CD4-positive, alpha-beta T cell treated with Interleukin-6 for 4 hours (primary cell): ENCODE measurements at places on chromosomes 16 and 17.

GRCh38 chr17:55883149-55883548 lies 132.3 kb downstream of the PCTP start:
- DNase-seq, result no peak

- no peak for DNase-seq
Observed at GRCh38 chr16:83520596-83520995, 287.2 kb upstream of the HSBP1 start.

GRCh38 chr17:10144982-10145381 lies 53.4 kb downstream of the GAS7 start:
- DNase-seq, result peak; percentile 27

DNA sequence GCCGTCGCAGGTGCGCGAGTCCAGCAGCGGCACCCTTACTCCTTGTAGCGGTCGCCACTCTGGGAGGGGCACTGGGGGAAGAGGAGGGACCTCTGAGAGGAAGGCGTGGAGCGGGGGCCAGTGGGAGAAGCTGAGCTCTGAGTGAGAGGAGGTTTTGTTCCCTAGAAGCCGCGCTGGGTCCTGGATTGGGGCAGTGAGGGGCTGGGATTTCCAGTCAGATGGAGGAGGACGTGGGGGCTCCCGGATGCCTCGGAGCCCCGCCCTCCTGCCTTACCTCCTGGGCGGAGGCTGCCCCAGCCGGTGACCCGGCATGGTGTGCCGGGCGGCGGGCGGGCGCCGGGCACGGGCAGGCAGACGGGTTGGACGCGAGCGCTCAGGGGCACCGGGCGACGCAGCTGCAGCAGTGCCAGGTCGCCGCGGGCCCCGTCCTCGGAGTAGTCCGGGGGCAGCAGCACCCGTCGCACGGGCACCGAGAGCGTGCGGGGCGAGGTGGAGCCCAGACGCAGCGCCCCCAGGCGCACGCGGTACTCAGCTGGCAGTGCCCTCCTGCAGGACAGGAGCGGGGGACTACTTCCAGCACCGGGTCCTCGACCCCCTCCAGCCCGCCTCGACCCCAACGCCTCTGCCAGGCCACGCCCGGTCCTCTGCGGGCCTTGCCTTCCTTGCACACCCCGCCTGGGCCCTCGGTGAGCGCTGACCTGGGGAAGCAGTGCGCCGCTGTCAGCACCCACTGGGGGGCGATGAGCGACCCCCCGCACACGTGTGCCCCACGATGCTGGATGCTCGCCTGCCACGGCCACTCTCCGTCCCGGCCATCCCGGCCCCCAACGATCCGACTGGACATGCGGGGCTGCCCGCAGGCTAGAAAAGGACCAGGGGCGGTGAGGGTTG lies 2.0 kb downstream of the PRSS33 start:
- peak; percentile 55 for DNase-seq

- DNase-seq, result no peak
Observed at GRCh38 chr17:19248151-19248927, 11.2 kb downstream of the EPN2 start.

DNA sequence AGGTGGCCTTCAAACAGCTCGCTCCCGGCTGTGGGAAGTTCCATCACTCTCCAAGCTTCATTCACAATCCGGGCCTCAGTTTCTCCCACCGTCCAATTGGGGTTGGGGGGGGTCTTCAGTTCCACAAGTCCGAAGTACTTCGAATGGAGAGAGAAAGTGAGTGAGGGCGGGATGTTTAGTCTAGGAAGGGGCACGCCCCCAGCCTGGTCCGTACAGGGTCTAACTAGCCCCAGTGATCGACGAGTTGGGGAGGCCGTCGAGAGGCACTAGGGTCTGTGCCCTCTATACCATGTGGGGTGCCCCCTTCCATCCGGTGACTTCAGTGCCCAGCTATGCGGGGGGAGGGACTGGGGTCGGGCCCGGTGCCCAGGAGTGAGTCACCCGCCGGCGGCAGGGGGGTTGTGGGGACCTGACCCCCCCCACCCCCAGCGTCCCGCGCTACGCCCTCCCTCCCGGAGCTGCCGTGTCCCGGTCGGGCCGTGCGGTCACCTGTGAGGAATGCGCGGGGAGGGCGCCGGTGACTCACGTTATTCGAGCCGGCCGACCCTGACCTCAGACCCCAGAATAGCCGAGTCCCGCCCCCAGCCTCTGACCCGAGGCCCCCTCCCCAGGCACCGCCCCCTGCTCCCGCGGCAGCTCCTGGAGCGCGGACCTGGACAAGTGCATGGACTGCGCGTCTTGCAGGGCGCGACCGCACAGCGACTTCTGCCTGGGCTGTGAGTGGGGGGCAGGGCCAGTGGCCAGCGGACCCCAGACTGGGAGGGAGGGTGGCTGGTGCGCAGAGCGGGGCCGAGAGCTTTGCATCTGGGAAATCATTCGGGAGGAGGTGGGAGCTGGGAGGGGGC lies 658 bp downstream of the TNFRSF12A start:
- DNase-seq, result peak; percentile 89

DNA sequence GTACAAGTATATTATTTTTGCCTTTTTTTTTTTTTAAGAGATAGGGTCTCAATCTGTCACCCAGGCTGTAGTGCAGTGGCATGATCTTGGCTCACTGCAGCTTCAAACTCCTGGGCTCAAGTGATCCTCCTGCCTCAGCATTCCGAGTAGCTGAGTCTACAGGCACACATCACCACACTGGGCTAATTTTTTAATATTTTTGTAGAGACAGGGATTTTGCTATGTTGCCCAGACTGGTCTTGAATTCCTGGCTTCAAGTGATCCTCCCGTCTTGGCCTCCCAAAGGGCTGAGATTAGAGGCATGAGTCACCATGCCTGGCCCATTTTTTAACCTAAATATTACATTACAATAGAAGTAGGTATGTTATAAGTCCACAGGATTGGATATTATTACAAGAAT lies 3.2 kb downstream of the TERB1 start:
- DNase-seq, result no peak

DNA sequence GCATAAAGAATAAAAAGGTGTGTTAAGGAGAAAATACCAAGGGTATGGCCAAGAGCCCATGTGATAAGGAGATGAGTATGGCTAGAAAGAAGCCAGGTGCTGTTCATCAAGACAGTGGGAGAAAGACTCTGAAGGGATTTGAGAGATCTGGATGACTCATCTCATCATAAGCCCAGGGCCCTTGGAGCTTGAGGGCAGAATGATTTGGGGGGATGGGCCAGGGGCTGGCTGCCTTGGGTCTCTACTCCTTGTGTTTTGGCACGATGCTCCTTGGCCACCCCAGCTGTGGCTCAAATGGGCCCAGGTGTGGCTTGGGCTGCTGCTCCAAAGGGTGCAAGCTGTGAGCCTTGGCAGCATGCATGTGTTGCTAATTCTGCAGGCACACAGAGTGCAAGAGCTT lies 14.5 kb upstream of the TNFRSF13B start:
- DNase-seq, result no peak

DNA sequence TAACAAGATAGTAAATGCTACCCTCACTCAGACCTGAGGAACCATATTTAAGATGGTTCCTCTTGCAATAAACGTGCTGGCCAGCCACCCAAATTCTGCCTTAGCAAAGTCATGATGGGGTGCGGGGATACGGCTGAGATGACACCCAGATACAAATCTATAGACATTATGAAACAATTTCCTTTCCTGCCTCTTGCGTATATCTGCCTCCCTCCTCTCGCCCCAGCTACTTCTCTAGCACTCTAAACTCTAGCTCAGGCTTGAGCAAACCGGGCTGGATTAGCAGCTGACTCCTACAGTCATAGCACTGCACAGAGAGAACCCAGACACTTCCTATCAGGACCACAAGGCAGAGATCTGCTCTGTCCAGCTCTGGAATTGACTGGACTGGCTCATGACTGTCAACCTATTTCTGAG lies 22.3 kb downstream of the CD300LF start:
- no peak for DNase-seq

- peak; percentile 8 for DNase-seq
Observed at GRCh38 chr16:14405611-14406537, 224.2 kb downstream of the PARN start.

- no peak for DNase-seq
Observed at GRCh38 chr17:49570540-49571242, 5.0 kb upstream of the NXPH3 start.

- no peak for DNase-seq
Observed at GRCh38 chr17:33561569-33562334, 268.7 kb upstream of the ASIC2 start.

DNA sequence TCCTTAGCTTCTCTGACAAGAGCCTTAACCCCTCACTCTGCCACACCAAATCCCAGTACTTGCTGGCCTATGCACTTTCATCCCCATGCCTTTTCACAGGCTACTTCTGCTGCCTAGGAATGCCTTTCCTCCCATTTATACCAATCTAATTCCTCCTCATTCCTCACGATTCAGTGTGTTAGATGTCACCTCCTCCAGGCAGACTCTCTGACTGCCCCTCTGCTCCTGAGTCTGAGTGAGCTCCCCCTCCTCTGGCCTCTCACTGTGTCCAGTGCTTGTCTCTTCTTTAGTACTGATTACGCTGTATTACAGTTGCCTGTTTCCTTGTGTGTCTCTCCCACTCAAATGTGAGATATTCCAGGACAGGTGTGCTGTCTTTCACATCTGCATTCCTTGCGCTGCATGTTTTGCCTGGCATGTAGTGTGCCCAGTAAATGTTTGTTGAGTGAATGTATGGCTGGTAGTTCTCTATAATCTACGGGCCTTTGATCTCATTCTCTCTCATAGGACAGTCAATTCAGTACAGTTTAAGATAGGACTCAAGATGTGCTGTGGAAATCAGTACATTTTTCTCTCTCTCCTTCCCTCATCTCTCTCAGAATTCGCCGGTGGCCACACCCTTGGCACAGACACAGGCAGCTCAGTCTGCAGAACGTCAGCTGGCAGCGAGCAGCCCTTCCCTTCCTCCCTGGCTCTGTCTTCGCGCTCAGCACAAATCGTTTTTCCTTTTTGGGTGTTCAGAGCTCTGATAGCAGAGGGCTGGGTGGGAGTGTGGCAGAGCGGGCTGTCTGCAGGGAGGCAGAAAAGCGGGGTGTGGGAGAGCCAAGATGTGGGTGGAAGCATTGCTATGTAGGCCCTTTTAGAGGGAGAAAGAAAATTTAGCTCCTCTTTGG lies 18.5 kb downstream of the ARL4D start:
- no peak for DNase-seq

DNA sequence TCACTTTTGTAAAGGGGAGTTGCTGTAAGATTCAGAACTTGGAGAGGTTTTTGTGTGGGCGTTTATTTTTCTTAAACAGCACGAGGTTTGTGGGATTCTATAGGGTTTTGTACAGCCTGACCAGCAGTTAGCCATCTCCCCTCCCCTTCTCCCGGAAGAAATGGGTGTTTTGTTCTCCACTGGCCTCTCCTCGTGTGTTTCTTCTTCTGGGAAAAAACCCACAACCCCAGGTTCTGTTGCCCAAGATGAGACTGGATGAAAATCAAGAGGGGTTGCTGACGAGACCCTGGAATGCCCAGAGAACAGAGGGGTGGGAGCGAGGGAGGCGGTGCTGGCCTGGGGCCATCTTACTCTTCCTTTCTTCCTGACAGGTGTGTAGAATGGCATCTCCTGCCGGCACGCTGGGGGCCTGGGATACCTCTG lies 186.1 kb downstream of the MSI2 start:
- no peak for DNase-seq

- DNase-seq, result peak; percentile 41
Observed at GRCh38 chr17:47315451-47316266, 8.1 kb upstream of the EFCAB13 start.

DNA sequence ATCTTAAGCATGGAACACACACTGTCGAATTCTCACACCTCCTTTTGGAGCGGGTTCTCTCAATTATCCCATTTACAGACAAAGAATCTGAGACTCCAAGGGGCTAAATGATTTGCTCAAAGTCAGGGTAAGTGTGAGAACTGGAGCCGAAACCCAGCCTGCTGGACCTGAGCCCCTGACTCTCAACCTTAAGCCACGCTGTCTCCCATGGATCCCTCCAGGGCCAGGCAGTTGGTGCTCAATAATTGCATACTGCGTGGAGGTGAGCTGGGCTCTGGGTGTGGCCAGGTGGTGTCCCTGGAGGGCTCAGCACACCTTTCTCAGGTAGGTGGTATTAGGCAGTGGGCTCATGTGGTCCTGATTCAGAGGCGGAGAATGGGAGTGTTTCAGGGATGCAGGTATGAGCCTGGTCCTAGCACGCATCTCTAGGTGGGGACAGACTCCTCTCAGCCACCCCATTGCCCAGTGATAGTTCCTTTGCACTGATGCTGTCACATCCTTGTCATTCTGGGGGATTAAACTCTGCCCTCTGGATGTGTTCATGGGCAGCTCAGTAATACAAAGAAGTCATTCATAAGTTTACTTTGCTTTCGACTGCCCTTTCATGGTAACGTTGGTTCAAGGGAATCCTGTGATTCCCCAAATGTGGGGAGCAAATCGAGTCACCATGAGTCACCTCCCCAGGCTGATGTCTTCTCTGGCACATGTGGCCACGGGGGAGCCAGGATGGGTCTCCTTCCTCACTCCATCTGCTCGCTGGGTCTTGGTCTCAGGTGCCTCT lies 399.5 kb upstream of the TNRC6C start:
- no peak for DNase-seq

DNA sequence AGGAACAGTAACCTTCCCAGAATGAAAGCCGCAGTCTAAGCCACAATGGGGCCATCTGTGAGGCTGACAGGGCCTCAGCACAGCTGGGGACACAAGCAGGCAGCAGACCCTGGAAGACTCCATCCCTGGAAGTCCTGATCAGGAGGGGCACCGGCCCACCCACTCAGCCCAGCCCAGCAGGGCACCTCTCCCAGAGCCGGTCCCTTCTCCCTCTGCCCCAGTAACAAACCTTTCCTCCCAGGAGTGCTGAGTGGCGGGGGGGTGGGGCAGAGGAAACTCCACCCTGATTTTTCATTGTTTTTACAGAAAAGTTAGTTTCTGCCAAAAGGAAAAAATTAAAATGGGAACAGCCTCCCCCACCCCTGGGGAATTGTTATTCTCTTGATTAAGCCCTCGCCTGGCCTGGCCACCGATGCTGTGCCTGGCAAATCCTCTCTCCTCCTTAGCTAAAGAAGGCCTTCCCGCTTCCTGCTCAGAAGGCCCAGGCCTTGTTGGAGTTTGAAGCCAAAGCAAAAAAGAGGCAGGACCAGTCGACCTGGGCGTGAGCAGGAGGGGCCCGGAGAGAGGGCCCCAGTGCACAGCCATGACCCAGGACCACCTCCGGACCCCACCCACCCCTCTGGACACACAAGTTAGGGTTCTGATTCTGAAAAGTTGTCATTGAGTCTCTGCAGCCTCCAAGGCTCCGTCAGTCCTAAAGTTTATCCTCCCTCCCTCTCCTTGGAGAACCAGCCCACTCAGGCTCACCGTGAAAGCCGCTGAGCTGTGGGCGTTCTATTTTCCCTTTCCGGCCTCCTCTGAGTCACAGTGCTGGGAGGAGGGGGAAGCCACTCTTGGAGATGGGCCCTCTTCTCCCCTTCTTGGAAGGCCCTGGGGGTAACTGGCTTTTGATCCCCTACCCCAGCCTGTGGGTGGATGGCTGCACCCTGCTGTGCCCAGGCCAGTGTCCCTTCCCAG lies 128.4 kb upstream of the TNRC6C start:
- peak; percentile 24 for DNase-seq

GRCh38 chr17:81405411-81405872 lies 10.2 kb downstream of the BAHCC1 start:
- no peak for DNase-seq

- no peak for DNase-seq
Observed at GRCh38 chr17:7818746-7819645, 15.0 kb upstream of the KDM6B start.

GRCh38 chr16:69039333-69039941 lies 66.0 kb upstream of the HAS3 start:
- no peak for DNase-seq

GRCh38 chr17:28071891-28072606 lies 29.6 kb downstream of the NLK start:
- DNase-seq, result no peak
